ENCODE measurements at places on chromosomes 6 and 20.

DNA sequence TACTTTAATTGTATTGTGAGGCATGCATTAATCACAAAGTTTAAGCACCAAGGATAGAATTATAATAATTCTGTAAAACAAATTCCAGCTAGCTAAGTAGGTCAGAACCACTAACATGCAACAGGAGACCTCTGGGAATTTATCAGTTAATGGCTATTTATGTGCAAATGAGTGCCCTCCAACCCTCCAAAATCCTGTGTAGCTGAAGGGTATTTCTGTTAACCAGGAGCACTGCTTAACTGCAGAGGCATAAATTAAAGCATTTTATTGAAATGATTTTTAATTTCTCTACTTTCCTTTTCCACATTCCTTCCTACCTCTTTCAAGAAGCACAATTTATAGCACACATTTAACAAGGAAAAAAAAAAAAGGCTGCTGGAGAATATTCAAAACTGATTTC lies 77.0 kb downstream of the MMS22L start:
- DNase-seq: no peak

GRCh38 chr6:109031416-109031815 lies 63.2 kb downstream of the SESN1 start:
- no peak for DNase-seq

DNA sequence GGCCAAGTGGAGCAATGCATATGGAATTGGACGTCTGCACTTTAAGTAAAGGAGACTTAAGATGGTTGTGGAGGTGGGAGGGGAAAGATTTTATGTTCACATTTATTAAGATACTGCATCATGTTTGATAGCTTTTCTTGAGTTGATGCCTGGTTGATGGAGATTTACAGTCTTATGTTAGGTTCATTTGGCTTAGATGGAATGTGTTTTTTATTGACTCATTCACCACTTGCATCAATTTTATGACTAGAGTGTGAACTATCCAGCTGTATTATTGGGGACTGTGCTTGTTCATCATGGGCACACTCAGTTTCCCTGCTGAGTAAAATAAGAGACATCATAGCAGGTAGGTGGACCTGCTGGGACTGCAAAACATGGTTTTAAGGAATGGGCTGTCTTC lies 91.2 kb upstream of the SCP2D1 start:
- no peak for DNase-seq

- DNase-seq: no peak
These were observed 15.7 kb downstream of the C6orf15 start for GRCh38 chr6:31096656-31097055.
